ENCODE measurements at places on chromosomes 1 and 21. TPM values are rescaled to one million over a fixed set of nuclear protein-coding genes. Genes with fewer than 3 reads are reported as not detected.

The PTTG1IP gene
- total RNA-seq: 169 TPM

DNA sequence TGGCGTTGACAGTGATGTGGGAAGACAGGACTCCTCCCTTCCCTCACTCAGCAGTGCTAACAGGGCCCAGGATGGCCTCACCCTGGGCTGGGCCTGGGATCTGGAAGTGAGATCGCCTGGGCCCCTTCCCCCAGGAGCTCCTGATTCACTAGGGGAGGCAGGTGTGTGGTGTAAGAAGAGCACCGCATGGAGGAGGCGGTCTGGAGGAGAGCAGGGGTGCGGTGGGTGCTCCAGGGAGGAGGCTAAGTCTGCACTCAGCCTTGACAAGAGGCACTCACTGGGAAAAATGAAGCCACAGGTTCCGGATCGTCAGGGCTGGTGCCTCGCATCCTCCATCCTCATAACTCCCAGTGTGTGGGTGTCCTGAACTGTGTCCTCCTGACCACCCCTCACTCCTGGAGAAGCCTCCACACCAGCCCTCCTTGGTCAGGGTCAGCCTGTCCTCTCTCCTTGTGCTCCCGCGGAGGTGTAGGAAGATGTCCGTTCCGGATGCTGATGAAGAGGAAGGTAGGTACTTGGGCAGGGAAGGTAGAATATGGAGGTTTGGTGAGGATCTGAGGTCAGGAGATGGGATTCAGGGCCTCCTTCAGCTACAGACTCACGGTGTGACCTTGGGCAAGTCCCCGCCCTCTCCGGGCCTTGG lies 142.1 kb upstream of the WNT4 start:
- no peak for DNase-seq
- no peaks in the 10 kb centered on the region for H3K36me3 ChIP-seq
- H3K27ac ChIP-seq: no peak overlapping the region
- H3K27me3 ChIP-seq: no peaks in the 10 kb centered on the region
- no peak overlapping the region for H3K4me3 ChIP-seq

The ZBTB40 gene
- 25.5 TPM for total RNA-seq

GRCh38 chr1:22889213-22889827 lies 83.3 kb downstream of the LACTBL1 start:
- H3K4me3 ChIP-seq: no peak overlapping the region
- no peaks in the 10 kb centered on the region for H3K4me1 ChIP-seq
- no peaks in the 10 kb centered on the region for H3K27me3 ChIP-seq
- H3K27ac ChIP-seq: no peak overlapping the region
- DNase-seq: no peak
- no peaks in the 10 kb centered on the region for H3K36me3 ChIP-seq
